Purkinje cell (primary cell): ENCODE measurements at places on chromosomes 11 and 22. TPM values are rescaled to one million over a fixed set of nuclear protein-coding genes. Genes with fewer than 3 reads are reported as not detected.

The ANO9 gene
- not detected in 2 replicates for polyA plus RNA-seq

The SYNGR1 gene
- 16.2 and 23.8 TPM in 2 replicates for polyA plus RNA-seq

The PAX6 gene
- 23.1 and 29.7 TPM in 2 replicates for polyA plus RNA-seq

The FAM180B gene
- not detected in 2 replicates for polyA plus RNA-seq

The NDUFC2 gene
- polyA plus RNA-seq = 1,012 and 1,161 TPM in 2 replicates

The SH3BP1 gene
- 0.77 TPM in 1 of 2 replicates, not detected in the other for polyA plus RNA-seq

The CLCF1 gene
- not detected in 2 replicates for polyA plus RNA-seq

The TAGLN gene
- polyA plus RNA-seq = 4.3 and 7.1 TPM in 2 replicates
